ENCODE measurements at places on chromosomes 13 and 19.

DNA sequence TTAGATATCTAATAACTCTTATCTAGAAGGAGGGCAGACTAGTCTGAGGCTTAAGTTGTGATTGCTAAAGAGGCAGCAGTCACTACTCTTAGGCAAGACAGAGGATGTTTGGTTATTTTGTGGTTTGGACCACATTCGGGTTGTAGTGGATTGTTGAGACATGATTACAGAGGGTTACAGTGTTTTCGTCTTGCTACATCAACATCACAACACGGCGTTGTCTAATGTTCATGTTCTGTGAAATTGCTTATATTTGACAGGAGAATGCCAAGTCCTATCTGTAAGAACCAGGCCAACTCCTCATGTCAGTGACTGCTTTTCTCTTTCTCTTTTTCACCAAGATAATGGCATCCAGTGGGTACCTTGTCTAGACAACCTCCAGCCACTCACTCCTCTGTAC is 16.8 kb upstream of the TM9SF2 start:
- DNase-seq = no peak

DNA sequence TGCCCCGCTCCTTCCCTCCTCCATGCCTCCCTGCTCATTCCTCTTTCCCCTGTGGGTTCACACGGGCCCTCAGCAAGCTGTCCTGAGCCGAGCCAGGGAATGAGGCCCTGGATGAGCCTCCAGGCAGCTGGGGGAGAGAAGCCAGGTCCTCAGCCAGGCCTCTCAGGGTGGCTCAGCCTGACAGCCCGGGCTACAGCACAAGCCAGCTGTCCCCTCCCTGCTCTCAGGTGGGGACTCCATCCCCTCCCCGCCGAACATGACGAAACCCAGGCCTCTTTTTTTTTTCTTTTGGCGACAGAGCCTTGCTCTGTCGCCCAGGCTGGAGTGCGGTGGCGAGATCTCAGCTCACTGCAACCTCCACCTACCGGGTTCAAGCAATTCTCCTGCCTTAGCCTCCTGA is 40.0 kb upstream of the MATK start:
- no peak for DNase-seq

GRCh38 chr13:20193907-20194631 is 1.3 kb upstream of the GJB2 start:
- DNase-seq = no peak

DNA sequence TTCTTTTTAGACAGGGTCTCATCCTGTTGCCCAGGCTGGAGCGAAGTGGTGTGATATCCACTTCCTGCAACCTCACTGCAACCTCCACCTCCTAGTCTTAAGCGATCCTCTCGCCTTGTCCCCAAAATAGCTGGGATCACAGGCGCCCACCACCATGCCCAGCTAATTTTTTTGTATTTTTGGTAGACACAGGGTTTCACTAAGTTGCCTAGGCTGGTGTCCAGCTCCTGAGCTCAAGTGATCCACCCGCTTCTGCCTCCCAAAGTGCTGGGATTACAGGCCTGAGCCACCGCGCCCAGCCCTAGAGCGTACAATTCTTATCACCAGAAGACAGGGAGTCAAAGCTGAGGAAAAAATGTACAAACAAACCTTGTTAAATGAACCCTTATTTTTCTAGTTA is 4.5 kb upstream of the ELOF1 start:
- no peak for DNase-seq

DNA sequence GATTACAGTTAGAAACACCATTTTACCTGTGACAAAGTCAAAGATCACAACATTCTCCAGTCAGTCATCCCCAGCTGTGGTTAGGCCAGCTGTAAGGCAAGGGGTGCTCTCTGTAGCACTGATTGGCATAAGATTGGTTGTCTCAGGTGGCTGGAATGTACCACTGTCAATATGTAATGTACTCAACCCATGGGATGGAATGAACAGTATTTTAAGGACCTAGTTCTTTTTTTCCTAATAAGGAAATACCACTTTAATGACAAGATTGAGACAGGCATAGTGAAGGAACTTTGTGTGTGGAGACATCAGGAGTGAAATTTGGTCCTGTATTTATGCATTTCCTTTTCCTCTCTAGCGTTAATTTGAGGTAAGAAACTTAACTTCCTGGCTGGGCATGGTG is 310.7 kb downstream of the ITGBL1 start:
- DNase-seq = no peak

DNA sequence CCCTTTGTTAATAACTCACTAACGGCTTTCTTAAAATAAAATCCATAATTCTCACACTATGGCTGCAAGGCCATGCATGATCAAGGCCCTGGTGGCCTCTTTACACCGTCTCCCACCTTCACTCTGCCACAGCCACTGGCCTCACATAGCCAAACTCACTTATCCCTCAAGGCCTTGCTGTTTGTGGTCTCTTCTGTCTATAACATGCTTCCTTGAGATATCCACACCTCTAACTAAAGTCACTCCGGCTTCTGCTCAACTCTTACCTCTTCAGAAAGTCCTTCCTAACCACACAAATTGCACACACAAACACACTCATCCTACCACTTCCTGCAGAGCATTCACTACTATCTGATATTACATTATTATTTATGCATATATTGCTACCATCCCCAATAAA is 262.5 kb downstream of the DIAPH3 start:
- no peak for DNase-seq

DNA sequence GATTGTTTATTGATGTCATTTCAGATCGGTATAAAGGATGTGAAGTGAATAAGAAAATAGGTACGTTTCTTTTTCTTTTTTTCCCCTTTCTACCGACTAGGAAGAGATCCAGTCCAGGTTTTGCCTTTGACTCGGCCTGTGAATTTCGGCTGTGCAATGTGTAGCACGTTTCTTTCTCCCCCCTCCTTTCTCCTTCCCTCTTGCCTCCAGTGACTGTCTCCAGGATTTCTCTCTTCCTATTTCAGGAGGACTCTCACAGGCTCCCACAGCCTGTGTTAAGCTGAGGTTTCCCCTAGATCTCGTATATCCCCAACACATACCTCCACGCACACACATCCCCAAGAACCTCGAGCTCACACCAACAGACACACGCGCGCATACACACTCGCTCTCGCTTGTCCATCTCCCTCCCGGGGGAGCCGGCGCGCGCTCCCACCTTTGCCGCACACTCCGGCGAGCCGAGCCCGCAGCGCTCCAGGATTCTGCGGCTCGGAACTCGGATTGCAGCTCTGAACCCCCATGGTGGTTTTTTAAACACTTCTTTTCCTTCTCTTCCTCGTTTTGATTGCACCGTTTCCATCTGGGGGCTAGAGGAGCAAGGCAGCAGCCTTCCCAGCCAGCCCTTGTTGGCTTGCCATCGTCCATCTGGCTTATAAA is at the start of gene GPC6:
GPC6 (plus strand) TSS at position 185 of the 657 bp plus-strand sequence.
- no peak for DNase-seq

GRCh38 chr13:77563111-77563510 is 27.6 kb downstream of the SCEL start:
- DNase-seq = no peak

GRCh38 chr13:98214008-98214643 is 37.1 kb upstream of the RNF113B start:
- DNase-seq = no peak

DNA sequence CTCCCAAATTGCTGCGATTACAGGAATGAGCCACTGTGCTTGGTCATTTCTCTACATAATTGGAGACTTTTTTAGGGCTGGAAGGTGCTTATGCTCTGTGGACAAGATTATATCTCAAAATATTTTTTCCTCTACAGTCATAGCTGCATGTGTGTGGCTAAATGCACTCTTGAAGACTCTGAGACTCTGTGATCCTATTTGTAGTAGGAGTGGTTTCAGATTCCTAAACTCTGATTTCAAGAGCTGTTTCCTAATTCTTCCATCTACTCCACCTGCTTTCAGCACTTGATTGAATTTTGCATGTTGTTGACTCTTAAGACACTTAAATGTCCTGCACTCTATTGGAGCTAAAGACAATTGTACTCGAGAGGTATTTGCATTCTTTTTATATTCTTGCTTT is 78.0 kb downstream of the KLF5 start:
- no peak for DNase-seq

DNA sequence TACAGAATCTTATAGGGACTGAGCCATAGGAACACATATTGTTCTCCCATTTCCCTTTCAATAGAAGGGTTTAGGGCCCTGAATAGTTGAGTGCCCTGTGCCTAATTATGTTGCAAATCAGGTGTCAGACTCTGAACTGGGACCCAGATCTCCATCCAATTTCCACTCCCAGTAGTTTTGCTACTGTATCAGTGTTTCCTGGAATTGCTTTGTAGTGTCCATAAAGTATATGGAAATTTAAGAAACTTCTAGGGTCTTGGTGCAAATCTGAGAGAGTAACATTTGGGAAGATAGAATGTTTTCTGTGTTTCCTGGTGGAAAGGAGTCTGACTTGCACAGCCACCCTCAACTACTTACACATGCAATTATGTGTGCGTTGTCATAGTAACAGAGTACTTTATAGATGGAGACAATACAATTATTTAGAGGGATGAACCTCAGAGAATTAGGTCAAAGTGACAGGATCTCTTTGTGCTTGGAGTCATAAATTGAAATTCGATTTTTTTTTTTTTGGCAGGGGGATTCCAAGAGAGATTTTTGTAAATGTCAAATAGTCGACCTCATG is 646 bp upstream of the SLC10A2 start:
- DNase-seq = no peak

GRCh38 chr13:21012211-21012610 is 49.2 kb downstream of the LATS2 start:
- no peak for DNase-seq

DNA sequence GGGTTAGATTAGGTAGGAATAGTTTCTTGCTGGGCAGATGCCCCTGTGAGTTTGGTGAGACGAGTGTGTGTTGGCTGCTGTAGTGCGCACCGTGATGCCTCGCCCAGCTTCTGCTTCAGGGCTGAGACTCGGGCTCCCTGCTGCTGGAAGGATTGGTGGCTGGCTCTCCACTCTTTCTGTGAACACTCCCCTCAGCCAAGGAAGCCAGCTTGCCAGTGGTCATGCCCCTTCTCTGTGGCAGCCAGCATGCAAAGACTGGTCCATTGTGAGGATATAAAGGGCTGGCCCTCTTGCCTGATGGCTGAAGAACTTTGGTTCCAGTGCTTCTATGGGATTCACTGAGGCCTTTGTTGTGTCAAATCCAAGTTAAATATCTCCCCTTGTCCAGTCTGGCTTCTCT is 2.9 kb upstream of the HTR2A start:
- no peak for DNase-seq

DNA sequence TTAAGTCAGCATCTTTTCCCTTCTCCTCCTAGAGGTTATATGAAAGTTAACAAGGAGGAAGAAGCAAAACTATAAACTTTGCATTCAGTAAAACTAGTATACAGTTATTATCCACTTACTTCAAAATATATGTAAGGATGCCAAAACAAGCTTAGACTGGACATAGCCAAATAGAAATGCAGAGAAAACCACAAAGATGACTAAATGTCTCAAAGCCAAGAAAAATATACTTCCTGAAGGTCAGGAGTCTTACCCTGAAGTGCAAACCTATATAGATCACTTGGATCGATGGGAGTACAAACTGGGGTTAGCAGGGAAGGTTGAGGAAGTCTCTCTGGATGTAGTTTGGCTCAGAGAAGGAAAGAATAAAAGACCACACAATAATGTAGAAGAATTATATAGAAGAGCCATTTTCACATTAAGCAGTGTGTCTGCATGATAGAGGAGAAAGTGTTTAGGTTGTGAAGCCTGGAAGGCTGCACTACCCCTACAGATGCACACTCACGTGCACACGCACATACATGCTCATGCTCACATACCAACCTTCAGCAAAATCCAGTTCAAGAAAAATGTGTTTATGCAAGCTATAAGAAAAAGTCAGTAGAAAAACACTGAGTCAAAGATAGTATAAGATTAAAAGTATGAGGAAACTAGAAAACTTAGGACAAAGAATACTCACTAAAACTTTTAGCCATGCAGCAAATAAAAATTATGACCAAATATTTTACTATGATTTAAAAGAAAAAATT is 112.1 kb upstream of the RXFP2 start:
- no peak for DNase-seq

GRCh38 chr13:103497404-103497803 is 431.2 kb upstream of the SLC10A2 start:
- DNase-seq = no peak

GRCh38 chr13:50188696-50189095 is 173.5 kb downstream of the KCNRG start:
- no peak for DNase-seq

- no peak for DNase-seq
Measured at GRCh38 chr19:1992759-1993260, 22.7 kb downstream of the BTBD2 start.

- DNase-seq = no peak
Measured at GRCh38 chr19:3730457-3730958, 22.3 kb downstream of the TJP3 start.

DNA sequence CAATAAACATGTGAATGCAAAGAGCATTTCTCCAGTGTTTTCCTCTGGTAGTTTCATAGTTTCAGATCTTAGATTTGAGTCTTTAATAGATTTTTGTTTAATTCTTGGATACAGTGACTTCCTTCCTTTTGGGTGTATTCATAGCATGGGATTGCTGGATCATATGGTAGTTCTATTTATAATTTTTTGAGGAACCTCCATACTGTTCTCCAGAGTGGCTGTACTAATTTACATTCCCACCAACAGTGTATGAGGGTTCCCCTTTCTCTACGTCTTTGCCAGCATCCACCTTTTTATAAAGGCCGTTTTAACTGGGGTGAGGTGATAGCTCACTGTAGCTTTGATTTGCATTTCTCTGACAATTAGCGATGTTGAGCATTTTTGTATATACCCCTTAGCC is 9.3 kb upstream of the CALM3 start:
- no peak for DNase-seq

- no peak for DNase-seq
Measured at GRCh38 chr13:81987159-81987558, 1646.2 kb upstream of the SPRY2 start.

DNA sequence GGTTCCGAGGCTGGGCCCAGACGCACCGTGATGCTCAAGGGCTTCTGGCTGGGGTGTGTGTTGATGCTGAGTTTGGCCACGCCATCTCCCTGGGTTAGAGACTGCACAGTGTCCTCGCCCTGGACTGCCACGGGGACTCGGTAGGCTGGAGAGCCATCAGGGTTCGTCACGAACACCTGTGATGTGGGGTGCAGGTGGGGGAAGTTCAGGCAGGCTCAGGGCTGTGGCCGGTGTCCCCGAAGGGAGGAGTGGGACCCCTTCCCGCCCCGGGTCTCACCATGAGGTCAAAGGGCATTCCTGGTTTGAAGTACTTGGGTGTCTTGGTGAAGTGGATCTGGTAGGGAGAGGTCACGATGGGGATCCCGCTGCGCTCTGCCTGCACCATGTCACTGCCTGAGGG is 8.2 kb downstream of the C3 start:
- DNase-seq = no peak

DNA sequence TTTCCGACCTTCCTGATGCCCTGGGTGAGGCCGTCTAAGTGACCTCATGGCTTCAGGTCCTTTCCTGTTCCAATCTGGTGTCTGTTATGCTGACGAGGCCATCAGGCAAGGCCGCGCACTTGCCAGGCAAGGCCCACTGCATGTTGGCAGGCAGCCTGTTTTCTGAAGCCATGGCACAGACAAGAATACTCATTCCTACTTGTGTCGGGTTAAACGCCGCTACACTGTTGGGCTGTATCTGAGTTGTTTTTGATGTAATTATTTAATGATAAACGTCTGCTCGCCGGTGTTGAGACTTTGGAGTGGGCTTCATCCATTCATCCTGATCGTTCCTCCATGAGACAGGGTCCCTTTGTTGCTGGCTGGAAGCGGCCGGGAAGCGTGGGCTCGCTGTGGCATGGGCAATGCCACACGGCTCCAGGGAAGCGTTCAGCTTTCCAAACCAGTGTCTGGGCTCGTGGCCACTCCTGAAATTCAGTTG is 92.1 kb downstream of the ATP11A start:
- DNase-seq = no peak

GRCh38 chr13:46392967-46393366 is 5.9 kb upstream of the RUBCNL start:
- no peak for DNase-seq
